ENCODE measurements at places on chromosomes 1 and 21. TPM values are rescaled to one million over a fixed set of nuclear protein-coding genes. Genes with fewer than 3 reads are reported as not detected.

DNA sequence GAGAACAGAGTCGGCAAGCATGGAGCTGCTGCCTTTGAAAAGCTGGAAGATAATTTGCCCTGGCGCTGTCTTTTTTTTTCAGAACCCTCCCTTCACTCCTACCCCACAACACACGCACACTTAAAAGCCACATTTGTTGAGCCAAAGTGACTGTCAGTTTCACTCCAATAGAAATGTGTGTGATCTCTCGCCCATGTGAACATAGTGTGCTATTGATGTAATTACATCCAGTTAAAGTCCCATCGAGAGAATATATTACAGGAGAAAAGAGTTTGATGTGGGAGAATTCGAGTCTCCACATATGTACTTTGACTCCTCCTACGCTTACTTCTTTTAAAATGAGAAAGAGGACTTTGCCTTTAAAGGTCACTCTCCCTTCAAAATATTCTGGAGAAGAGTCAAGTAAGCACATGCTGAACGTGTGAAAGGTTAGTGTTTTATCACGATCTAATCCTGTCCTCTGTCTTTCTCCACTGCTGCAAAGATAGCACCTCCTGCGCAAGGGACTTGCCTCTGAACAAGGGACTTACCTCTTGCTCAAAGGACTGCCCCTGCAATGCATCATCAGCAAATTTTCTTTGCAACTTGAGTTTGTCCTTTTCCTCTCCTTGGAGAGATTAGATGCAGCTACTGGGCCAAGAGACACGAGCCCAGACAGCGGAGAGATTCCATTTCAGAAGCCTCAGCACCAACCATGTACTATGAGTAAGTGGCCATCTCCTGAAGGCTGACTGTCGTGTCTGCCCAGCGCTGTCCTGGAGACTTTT is 613.9 kb downstream of the PTPRU start:
- no peaks in the 10 kb centered on the region for H3K36me3 ChIP-seq
- no peaks in the 10 kb centered on the region for H3K4me1 ChIP-seq
- no peak overlapping the region for H3K27ac ChIP-seq
- no peaks in the 10 kb centered on the region for H3K27me3 ChIP-seq
- no peak overlapping the region for H3K4me3 ChIP-seq
- DNase-seq = peak; percentile 10

GRCh38 chr21:18318156-18318555 is 73.5 kb downstream of the CHODL start:
- H3K4me1 ChIP-seq = no peaks in the 10 kb centered on the region
- H3K4me3 ChIP-seq = no peak overlapping the region
- DNase-seq = no peak
- H3K36me3 ChIP-seq = peaks cover 16% of the 10 kb centered on the region
- H3K27me3 ChIP-seq = no peaks in the 10 kb centered on the region

GRCh38 chr1:36871146-36871971 is 163.0 kb downstream of the GRIK3 start:
- H3K4me1 ChIP-seq = no peaks in the 10 kb centered on the region
- H3K27ac ChIP-seq = no peak overlapping the region

DNA sequence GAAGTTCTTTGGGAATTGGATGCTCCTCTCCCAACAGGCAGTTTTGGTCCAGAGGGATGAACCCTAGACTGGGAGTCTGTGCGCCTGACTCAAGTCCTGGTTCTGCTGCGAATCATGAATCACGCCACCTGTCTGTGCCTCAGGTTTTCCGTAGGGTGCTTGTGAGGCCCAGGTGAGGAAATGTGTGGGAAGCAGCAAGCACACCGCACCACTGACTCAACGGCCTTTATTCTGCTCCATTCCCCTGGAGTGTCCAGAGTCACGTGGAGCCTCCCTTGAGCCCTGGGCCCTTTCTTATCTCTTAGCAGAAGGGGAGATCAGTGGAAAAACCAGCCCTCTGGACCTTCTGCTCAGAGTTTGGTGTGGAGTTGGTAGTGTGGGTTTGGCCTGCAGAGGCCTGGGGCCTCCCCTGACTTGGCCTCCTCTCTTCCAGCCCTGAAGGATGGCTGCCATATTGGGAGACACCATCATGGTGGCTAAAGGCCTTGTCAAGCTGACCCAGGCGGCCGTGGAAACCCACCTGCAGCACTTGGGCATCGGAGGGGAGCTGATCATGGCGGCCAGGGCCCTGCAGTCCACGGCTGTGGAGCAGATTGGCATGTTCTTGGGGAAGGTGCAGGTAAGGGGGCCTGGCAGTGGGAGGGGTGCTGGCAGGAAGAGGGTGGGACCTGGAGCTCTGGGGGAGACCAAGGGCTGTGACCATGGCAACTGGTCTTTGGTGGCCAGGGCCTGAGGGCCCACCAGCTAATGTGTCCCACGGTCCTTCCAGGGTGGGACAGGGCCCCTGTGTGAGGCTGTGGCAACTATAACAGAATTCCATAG is 21.1 kb downstream of the COQ8A start:
- H3K36me3 ChIP-seq = peaks cover 55% of the 10 kb centered on the region
- H3K4me3 ChIP-seq = no peak overlapping the region
- H3K27me3 ChIP-seq = no peaks in the 10 kb centered on the region

DNA sequence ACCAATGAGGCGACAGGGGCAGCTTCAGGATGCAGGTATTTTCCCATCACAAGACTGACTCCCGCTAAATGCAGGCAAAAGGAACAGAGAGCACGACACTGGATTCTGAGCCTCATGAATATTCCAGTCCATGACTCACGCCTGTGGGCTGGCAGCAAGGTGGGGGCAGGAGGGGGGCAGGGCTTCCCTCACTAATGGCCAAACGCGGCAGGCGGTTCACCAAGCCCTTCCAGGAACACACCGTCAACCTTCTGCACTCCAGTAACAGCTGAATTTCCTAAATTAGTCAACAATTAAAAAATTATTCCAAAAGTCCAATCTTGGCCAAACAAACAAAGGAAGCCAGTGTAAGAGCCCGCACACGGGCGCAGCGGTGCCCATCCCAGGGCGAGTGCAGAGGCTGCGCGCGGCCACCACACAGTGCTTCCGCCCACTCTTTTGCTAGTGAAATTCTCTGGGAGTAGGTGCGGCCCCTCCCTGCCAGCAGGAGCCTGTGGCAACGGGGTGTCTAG is 12.5 kb upstream of the GPR153 start:
- DNase-seq = peak; percentile 61
- H3K27ac ChIP-seq = peak overlapping the region; percentile 37
- no peak overlapping the region for H3K4me3 ChIP-seq

GRCh38 chr1:32172621-32173245 is 6.7 kb upstream of the TXLNA start:
- peaks cover 24% of the 10 kb centered on the region for H3K36me3 ChIP-seq
- H3K27ac ChIP-seq = no peak overlapping the region
- no peak for DNase-seq
- H3K4me3 ChIP-seq = no peak overlapping the region
- no peaks in the 10 kb centered on the region for H3K4me1 ChIP-seq

GRCh38 chr1:119008483-119009311 is 20.6 kb upstream of the TBX15 start:
- DNase-seq = peak; percentile 56
- no peak overlapping the region for H3K4me3 ChIP-seq
- H3K4me1 ChIP-seq = peaks cover 6% of the 10 kb centered on the region
- H3K27me3 ChIP-seq = peaks cover 10% of the 10 kb centered on the region

DNA sequence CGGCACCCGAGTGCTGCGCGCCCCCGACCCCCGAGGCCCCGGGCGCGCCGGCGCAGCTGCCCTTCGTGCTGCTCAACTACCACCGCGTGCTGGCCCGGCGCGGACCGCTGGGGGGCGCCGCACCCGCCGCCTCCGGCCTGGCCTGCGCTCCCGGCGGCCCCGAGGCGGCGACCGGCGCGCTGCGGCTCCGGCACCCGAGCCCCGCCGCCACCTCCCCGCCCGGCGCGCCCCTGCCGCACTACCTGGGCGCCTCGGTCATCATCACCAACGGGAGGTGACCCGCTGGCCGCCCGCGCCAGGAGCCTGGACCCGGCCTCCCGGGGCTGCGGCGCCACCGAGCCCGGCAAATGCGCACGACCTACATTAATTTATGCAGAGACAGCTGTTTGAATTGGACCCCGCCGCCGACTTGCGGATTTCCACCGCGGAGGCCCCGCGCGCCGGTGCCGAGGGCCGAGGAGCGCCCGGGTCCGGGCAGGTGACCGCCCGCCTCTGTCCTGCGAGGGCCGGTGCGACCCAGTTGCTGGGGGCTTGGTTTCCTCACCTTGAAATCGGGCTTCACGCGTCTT is 49.0 kb downstream of the SIM2 start:
- no peak overlapping the region for H3K27ac ChIP-seq
- peak overlapping the region; percentile 1 for H3K4me3 ChIP-seq
- H3K27me3 ChIP-seq = peaks cover 3% of the 10 kb centered on the region
- no peaks in the 10 kb centered on the region for H3K4me1 ChIP-seq
- H3K36me3 ChIP-seq = peaks cover 2% of the 10 kb centered on the region

LEPROT gene
- 61.5 TPM for polyA plus RNA-seq

DNA sequence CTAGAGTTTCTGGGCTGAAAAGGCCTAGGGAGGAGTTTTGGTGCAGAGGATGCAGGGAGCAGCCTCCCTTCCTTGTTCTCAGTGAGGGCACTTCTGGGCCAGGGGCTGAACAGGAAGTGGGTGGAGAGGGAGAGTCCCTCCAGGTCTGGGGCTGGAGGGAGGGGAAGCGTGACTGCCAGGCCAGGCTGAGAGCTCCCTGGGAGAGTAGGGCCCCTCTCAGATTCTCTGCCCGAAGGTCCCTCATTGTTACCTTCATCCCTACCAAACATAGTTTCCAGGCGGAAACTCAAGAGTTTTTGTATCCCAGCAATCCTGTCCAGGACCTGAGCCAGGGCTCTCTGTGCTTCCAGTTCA is 36.8 kb downstream of the CITED4 start:
- H3K36me3 ChIP-seq = no peaks in the 10 kb centered on the region
- no peak overlapping the region for H3K27ac ChIP-seq
- DNase-seq = no peak
- H3K4me1 ChIP-seq = no peaks in the 10 kb centered on the region
- no peaks in the 10 kb centered on the region for H3K27me3 ChIP-seq
- H3K4me3 ChIP-seq = no peak overlapping the region

- no peaks in the 10 kb centered on the region for H3K4me1 ChIP-seq
- no peak overlapping the region for H3K27ac ChIP-seq
- H3K27me3 ChIP-seq = no peaks in the 10 kb centered on the region
Observed at GRCh38 chr21:44510508-44511218, 29.3 kb downstream of the KRTAP10-1 start.

PPIAL4G gene
- polyA plus RNA-seq = not detected

GRCh38 chr1:63877816-63878215 is 104.0 kb downstream of the ROR1 start:
- H3K27ac ChIP-seq = no peak overlapping the region
- H3K27me3 ChIP-seq = no peaks in the 10 kb centered on the region
- no peak overlapping the region for H3K4me3 ChIP-seq
- no peak for DNase-seq

GRCh38 chr1:112694363-112694929 is 12.5 kb downstream of the RHOC start:
- no peak overlapping the region for H3K27ac ChIP-seq
- H3K4me1 ChIP-seq = peaks cover 2% of the 10 kb centered on the region
- H3K36me3 ChIP-seq = peaks cover 87% of the 10 kb centered on the region
- H3K27me3 ChIP-seq = no peaks in the 10 kb centered on the region
- DNase-seq = no peak

GRCh38 chr1:6911974-6912373 is 126.7 kb downstream of the CAMTA1 start:
- no peak overlapping the region for H3K27ac ChIP-seq
- DNase-seq = no peak
- H3K4me3 ChIP-seq = no peak overlapping the region
- H3K27me3 ChIP-seq = no peaks in the 10 kb centered on the region
- no peaks in the 10 kb centered on the region for H3K4me1 ChIP-seq
- H3K36me3 ChIP-seq = no peaks in the 10 kb centered on the region

SERINC2 gene
- polyA plus RNA-seq = 147 TPM

- H3K4me3 ChIP-seq = no peak overlapping the region
- no peak overlapping the region for H3K27ac ChIP-seq
- no peaks in the 10 kb centered on the region for H3K27me3 ChIP-seq
Observed at GRCh38 chr1:87730274-87731216, 401.9 kb downstream of the LMO4 start.

TMEM82 gene
- polyA plus RNA-seq = 61.3 TPM

KCNQ4 gene
- polyA plus RNA-seq = 1.4 TPM

- no peak for DNase-seq
- peaks cover 6% of the 10 kb centered on the region for H3K4me1 ChIP-seq
- no peak overlapping the region for H3K4me3 ChIP-seq
Observed at GRCh38 chr1:18482721-18483425, 2.1 kb downstream of the KLHDC7A start.

DNA sequence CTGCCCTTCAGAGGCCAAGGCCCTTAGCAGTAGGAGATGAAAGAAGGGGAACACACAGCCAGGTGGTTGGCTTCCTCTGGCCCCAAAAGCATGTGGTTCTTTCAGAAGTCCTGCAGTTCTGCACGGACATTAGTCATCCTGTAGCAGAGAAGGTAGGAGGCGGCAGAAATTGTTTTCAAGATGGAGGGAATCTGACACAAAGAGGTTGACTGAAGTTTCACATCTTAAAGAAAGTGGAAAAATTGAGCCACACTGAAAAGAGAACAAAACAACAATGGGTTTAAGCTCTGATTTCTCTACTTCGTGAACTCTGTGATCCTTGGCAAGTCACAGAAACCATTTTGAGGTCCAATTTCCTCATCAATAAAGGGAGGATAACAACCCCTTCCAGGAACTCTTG is 125.3 kb upstream of the DNAH14 start:
- no peak overlapping the region for H3K4me3 ChIP-seq
- DNase-seq = no peak
- H3K27ac ChIP-seq = no peak overlapping the region
- H3K36me3 ChIP-seq = no peaks in the 10 kb centered on the region
- H3K4me1 ChIP-seq = no peaks in the 10 kb centered on the region

DNA sequence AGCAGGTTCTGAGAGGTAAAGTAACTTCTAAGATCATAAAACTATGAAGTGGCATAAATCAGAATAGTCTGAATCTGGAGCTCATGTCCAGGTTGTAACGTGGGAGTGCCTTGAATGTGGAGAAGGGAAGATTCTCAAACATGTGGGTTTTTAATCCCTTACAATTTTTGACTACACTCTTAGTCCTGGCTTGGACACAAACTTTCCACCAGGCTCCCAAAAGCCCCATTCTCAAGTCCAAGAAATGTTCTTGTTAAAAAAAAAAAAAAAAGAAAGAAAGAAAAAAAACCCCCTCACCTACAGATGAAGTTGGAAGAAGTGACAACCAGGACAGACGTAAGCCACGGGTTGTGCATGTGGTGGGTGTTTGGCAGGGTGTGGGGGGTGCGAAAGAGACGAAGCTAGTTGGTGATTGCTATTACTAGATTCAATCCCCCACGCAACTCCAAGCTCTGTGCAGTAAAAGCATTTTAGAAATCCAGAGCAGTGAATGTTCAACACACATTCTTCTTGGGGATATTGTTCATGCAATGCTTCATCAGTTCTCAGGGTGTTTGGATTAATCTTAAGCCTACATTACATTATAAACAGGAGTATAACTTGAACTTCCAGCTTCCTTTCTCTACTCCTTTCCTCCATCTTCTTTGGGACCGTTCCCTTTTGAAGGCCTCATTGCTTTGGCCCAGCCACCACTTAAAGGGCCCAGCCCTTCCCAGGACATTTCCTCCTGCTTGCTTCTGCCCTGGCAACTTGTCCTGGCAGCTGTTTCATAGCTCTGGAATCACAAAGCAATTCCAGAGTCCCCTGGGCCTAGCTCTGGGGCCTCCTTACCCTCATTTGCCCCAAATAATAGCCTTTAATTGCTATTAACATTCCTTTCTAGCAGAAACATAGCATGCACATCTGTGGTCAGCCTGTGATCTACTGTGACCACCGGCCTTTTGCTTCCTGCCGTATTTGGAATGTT is 41.8 kb downstream of the PHC2 start:
- no peak overlapping the region for H3K4me3 ChIP-seq
- DNase-seq = no peak
- H3K36me3 ChIP-seq = no peaks in the 10 kb centered on the region
- H3K27ac ChIP-seq = peak overlapping the region; percentile 39
- no peaks in the 10 kb centered on the region for H3K27me3 ChIP-seq

Measured in small intestine (tissue), 16 donors.